ENCODE measurements at places on chromosomes 4 and X. TPM values are rescaled to one million over a fixed set of nuclear protein-coding genes. Genes with fewer than 3 reads are reported as not detected.

The OTC gene
- total RNA-seq: not detected

The GAGE12H gene
- not detected for total RNA-seq

The PAK3 gene
- total RNA-seq: 28.8 TPM

The CDX4 gene
- not detected for total RNA-seq

The PDK3 gene
- total RNA-seq: 18.3 TPM

The RPGR gene
- 28.9 TPM for total RNA-seq

DNA sequence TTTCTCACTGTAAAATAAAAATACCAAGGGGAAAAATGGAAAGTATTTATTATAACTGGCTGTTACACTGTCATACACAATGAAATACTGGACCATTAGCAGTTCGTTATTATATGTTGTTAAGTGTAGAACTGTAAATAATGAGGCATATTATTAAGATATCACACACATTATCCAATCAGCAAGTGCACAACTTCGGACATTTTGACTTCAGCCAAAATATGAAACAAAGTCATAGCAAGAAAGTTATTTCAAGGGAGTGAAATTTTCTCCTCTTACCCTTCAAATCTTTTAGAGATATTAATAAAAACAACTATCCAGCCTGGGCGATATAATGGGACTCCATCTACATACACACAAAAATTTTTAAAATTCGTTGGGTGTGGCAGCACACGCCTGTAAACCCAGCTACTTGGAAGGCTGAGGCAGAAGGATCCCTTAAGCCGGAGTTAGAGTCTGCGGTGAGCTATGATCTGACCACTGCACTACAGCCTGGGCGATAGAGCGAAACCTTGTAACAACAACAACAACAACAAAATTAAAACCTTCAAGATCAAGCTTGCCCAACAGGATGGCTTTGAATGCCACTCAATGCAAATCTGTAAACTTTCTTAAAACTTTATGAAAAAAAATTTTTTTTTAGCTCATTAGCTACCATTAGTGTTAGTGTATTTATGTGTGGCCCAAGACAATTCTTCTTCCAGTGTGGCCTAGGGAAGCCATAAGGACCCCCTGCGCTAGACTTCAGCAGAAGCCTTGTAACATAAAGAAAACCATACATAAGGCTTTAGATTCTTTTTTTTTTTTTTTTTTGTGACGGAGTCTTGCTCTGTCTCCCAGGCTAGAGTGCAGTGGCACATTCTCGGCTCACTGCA lies 1.3 kb upstream of the CISD2 start:
- no peak for DNase-seq

DNA sequence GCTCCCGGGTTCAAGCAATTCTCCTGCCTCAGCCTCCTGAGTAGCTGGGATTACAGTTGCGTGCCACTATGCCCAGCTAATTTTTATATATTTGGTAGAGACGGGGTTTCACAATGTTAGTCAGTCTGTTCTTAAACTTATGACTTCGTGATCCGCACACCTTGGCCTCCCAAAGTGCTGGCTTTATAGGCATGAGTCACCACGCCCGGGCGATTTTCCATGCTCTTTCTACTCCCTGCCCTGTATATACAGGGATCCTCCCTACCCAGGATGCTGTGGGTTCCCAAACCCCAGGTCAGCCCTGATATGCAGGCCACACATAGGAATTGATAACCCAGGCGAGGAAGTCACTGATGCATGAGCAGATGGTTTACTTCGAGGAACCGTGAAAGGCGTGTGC lies 31.4 kb downstream of the SSX5 start:
- DNase-seq: no peak

DNA sequence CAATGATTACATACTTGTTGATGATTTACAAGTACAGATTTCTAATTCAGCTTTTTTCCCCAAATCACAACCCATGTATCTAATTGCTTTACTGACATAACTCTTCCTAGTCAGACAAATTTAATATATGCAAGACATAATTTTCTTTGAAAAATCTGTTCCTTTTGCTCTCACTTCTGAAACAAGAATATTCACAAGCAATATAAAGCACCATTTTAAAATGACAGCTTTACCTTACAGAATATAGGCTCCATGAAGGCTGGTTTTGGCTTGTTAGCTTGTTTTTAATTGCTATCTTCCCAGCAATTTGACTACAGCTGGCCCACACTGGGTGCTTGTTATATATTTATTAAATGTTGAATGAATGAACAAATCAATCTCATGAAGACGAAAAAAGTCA lies 24.5 kb downstream of the GPM6A start:
- DNase-seq: no peak

- no peak for DNase-seq
Observed at GRCh38 chrX:136643243-136643642, 4.7 kb upstream of the CD40LG start.

GRCh38 chr4:160580581-160580980 lies 1477.7 kb downstream of the RAPGEF2 start:
- no peak for DNase-seq

DNA sequence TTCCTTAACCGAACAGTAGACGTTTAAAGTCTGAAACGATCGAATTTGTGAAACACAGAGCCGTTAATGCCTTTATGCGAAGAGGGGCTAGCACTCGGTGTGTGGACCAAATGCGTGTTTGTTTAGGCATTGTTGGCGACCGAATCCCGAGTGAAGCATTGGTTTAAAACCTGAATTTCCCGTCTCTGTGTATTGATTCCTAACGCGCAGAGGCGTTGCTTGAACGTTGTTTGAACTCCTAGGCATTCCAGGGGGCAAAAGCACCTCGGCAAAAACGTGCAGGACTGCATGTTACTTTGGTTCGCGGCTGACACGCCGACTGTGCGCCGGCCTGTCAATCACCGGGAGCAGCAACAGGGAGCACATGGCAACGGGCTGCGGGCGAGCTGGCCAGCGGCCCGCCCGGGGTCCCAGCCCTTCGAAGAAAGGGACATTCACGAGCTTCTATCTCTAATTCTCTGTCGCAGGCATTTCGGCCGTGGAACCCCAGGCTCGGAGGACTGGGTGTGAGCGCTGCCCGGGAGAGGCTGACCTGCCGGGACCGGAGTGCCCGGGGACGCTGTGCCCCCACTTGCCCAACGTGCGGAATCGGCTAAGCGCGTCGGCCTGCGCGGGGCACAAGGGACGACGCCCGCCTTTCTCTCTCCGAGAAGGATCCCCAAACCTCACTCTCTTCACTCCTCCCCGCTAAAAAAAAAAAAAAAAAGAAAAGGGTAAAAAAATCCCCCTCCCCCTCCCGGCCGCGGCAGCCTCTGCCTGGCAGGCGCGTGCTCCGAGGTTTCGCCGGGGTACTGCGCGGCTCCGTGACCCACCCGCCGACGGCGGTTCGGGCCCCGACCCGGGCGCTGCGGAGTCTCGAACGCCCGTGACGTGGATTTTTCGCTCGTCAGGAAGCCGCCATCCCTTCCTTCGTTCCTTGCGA lies 810 bp downstream of the SPRY1 start:
- DNase-seq: no peak

GRCh38 chrX:153634832-153635231 lies 12.2 kb upstream of the DUSP9 start:
- no peak for DNase-seq

DNA sequence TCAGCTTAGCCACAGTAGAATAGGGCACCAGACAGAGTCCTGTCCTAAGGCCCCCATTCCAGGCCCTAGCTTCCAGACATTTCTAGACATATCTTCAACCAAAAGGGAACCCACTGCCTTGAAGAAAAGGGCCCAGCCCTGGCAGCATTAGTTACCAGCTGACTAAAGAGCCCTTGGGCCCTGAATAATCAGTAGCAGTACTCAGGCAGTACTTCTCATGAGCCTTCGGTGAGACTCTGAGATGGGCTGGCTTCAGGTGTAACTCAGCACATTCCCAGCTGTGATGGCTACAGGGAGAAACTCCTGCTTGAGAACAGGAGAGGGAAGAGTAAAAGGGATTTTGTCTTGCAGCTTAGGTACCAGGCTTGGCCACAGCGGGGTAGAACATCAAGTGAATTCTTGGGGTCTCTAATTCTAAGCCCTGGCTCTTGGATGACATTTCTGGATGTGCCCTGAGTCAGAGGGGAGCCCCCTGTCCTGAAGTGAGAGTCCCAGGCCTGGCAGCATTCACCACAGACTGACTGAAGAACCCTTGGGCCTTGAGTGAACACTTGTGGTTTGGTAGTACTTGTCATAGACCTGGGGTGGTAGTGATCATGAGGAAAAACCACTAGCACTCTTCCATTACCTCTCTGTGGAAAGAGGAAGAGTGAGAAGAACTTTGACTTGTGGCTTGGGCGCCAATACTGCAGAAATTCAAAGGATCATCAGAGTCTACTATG lies 170.1 kb downstream of the ATP10D start:
- DNase-seq: no peak

DNA sequence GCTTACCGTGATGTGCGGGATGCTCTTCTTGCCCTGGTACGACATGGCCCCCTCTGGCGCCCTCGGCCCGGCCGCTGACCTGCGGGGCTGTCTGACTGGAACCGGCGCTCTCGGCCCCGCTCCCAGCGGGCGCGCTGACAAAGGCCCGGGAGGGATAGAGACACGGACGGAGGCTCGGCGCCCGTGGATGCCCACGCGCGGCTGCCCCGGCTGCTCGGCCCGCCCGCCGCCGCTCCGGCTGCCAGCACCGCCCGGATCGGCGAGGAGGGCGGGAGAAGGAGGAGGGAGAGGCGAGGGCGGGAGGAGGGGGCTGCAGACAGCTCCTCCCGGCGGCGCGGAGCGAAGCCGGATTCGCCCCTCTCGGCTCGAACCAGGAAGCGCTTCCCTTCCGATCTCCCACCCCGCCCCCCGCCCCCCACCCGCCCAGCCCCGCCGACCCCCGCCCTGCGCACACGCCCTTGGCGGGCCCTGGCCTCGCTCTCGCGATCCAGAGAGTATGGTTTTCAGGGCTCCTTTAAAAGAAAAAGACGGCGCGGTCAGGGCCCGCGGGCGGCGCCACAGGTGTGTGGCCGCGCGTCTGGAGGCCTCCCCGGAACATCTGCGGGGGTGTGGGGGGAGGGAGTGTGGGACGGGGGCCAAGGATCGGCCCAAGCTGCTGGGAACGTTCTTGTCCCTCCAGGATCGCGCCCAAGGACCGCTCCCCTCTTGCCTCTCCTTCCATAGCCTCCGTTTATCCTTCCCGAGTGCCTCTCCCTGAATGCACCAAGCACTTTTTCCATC lies 4.5 kb downstream of the CRMP1 start:
- DNase-seq: no peak

GRCh38 chr4:2049381-2049780 lies 9.7 kb upstream of the NAT8L start:
- no peak for DNase-seq

- DNase-seq: no peak
Observed at GRCh38 chr4:16464651-16465050, 238.4 kb upstream of the TAPT1 start.

DNA sequence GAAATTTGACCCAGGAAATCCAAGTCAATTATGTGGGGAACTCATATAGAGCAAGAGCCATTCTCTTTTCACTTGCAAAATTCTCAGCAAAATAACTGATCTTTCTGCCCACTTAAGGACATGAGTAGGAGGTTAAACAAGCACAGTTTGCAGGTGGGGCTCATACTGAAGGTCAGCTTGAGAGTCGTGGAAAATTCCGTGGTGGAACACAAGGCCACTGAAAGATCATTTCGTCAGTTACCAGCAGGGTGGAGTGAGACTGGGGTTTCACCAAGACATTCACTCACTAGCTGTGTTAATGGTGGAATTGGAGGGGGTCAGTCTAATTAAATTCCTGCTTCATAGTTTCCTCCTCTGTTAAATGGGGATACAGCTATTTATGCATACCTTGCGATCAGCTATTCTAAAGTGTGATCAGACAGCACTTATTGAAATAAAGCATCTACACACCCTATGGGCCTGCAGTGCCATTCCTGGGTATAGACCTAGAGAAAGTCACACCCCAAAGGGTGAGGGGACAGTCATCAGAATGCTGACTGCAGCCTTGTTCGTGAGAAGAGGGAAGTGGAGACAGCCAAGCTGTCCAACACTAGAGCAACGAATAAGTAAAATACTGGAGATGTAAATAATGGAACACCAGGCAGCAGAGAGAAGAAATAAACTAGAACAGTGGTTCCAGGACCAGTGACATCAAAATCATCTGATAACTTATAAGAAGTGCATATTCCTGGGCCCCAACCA lies 42.7 kb upstream of the CLNK start:
- DNase-seq: no peak

GRCh38 chr4:20305976-20306375 lies 54.3 kb downstream of the SLIT2 start:
- DNase-seq: no peak

GRCh38 chrX:38220415-38221390 lies at the start of gene SRPX:
Gene SRPX (minus strand): TSS chrX:38220871. CDS start chrX:38220792, 79 bp downstream.
- no peak for DNase-seq

DNA sequence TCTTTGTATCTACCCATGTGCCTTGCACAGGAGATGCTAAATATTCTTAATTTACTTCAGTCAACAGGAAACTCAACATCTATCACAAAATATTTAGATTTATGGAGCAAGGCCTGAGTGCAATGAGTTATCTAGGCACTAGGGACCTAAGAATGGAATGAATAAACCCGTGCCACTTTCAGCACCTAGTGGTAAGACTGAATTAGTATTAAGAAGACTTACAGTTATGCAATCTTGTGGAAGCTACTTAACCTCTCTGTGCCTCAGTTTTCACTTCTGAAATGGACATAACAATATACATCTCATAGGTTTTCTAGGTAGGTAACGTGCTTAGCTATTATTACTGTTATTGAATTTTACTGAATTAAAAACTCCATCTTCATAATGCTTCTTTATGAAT lies 144.6 kb upstream of the MAP3K15 start:
- DNase-seq: no peak

- DNase-seq: no peak
Observed at GRCh38 chr4:88765729-88766128, 68.1 kb upstream of the NAP1L5 start.

- no peak for DNase-seq
Observed at GRCh38 chr4:110287130-110287529, 88.7 kb upstream of the ELOVL6 start.

GRCh38 chr4:71240094-71240493 lies 98.7 kb upstream of the SLC4A4 start:
- no peak for DNase-seq

DNA sequence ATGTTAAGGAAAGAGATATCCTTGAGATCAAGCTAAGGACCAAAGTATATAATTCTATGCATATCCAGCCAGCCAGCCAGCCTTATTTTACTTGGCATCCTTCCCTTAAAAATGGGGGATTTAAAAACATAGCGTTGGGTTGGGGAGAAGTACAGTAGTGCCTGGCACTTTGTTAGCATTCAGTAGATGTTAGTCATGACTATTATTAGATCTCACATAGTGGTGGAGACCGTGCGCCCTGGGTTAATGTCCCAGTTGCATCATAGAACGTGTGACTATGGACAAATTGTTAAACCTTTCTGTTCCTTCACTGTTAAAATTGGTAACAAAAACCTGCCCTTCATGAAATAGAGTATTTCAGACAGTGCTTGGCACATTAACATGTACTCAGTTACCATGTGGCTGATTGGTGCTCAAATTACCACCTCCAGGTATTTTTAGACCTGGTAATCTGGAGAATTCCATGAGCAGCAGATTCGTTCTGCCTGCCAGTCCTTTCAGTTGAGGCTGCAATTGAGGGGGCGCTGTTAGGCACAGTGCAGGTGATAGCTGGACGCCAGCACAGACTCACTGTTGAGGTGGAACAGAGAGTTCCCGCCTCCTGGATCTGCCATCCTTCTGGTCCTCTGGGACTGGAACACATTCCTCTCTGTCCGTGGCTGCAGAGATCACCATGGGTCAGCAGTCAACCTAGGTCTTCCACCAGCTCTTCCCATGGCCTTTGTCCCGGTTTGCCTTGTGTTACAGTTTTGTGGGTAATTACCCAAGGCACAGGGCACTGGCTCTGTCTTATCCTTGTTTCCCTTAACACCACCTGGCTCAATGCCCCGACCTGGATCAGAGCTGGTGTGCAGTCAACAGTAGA lies 31.7 kb downstream of the RBBP7 start:
- no peak for DNase-seq

- no peak for DNase-seq
Observed at GRCh38 chrX:132180929-132181328, 38.3 kb downstream of the RAP2C start.
